ENCODE measurements at places on chromosomes 7 and 10.

DNA sequence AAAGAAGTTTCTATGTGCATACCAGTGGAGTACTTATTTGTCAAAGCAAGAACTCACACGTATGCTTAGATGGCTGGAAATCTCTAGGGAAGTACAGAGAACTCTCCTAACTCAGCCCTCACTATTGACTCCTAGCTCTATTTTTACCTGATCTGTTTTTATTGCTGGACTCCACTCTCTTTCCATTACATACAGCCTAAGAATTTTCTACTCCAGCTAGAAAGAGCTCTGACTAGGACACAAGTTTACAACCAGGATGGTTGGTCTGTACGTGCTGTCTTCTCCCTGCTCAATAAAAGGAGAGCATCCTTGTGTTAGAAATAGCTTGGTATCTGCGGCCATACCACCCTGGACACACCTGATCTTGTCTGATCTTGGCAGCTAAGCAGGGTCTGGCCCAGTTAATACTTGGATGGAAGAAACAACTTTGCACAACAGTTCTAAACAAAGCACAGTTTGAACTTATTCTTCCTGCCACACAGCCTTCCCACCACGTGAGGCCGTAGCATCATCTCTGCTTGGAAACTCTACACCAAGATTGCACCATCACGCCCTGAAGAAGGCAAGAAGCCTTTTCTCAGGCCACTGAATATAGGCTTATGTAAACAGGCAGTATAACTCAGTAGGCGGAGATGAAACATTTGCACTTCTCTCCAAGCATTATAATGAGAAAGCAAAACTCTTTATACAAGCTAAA lies 50.7 kb downstream of the KCNMA1 start:
- no peak for DNase-seq

GRCh38 chr10:71667387-71667752 lies 52.2 kb downstream of the C10orf105 start:
- no peak for DNase-seq

- DNase-seq = no peak
Observed at GRCh38 chr7:19930851-19931250, 157.4 kb upstream of the TMEM196 start.

DNA sequence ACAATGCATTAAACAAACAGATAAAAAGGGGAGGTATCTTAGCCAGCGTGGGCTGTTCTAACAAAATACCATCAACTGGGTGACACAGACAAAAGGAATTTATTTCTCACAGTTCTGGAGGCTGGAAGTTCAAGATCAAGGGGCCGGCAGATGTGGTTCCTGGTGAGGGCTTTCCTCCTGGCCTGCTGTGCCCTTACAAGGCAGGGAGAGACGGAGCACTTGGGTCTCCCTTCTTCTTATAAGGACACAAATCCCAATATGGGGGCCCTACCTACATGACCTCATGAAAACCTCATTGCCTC lies 281.6 kb upstream of the KLF14 start:
- DNase-seq = no peak

- DNase-seq = no peak
Observed at GRCh38 chr7:8120390-8121058, 141.4 kb downstream of the ICA1 start.

- no peak for DNase-seq
Observed at GRCh38 chr10:17671307-17671706, 27.4 kb downstream of the STAM start.

GRCh38 chr7:15555381-15555859 lies 6.4 kb downstream of the AGMO start:
- DNase-seq = no peak

- no peak for DNase-seq
Observed at GRCh38 chr7:44064791-44065430, 456 bp downstream of the PGAM2 start.

- DNase-seq = no peak
Observed at GRCh38 chr10:78732381-78732780, 336.4 kb upstream of the ZMIZ1 start.

- no peak for DNase-seq
Observed at GRCh38 chr10:70051848-70052247, 798 bp upstream of the MACROH2A2 start.

GRCh38 chr7:65989694-65990080 lies 7.7 kb upstream of the GUSB start:
- no peak for DNase-seq

GRCh38 chr10:119826771-119827170 lies 45.9 kb downstream of the MCMBP start:
- no peak for DNase-seq

- DNase-seq = no peak
Observed at GRCh38 chr10:72729528-72729927, 37.6 kb downstream of the MCU start.

DNA sequence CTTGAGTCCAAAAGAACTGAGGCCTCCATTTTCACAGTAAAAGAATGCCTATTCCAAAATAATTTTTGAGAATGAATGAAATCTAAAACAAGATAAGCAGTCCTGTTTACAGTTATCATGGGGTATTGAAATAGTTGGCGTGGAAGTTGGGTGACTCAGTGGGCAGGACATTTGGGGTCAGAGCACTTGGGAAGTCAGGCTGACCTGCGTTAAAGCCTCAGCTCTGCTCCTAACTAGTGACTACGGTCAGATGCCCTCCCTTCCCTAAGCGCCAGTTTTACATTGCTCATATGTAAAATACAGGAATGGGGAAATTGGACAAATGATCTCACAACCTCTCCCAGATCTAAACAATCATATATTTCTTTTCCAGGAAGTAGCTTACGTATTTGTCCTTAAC lies 2.3 kb upstream of the PAPSS2 start:
- DNase-seq = no peak

- no peak for DNase-seq
Observed at GRCh38 chr7:22944022-22944421, 69.9 kb downstream of the HYCC1 start.

GRCh38 chr7:131354390-131354789 lies 26.7 kb downstream of the MKLN1 start:
- DNase-seq = no peak

All from stimulated activated CD4-positive, alpha-beta T cell treated with anti-CD3 and anti-CD28 coated beads, TNF-alpha, amount 100 ng/mL, for 1 hour (primary cell).